ENCODE measurements at places on chromosomes 1 and 21.
A peak's percentile ranks its signal among the peaks of the same experiment; 100 is the strongest.

DNA sequence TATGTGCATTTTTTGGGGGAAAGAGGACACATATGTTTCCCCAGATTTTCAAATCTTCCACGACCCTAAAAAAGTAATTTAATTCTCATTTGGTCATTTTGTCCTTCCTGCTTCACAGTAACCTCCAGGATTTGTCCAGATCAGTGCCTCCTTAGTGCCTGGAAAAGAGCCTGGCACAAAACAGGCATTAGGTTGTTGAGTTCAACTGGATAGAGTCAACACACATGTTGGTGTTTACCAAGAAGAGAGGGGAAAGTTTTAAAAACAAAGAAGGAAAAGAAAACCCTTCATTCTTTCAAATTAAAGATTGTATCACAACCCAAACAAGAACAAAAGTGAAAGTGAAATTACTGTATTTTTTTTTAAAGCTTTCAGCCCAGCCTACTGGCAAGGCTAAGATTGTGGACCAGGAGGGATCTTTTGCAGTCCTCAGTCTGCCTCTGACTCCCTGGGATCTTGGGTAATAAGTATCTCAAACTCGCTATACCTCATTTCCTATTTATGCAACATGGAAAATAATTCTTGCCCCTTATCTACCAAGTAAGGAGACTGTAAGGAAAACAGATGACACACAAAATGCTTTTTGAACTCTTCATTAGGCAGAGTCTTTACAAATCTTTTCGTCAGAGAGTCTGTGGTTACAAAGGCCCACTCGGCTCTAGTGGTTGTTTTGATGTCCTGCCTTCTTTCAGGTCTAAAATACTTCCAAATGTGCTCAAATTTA lies 57.8 kb downstream of the ZNF281 start:
- no peak for DNase-seq

- DNase-seq: peak; percentile 32
These were observed 1.7 kb downstream of the TMCC2 start for GRCh38 chr1:205229399-205229871.

DNA sequence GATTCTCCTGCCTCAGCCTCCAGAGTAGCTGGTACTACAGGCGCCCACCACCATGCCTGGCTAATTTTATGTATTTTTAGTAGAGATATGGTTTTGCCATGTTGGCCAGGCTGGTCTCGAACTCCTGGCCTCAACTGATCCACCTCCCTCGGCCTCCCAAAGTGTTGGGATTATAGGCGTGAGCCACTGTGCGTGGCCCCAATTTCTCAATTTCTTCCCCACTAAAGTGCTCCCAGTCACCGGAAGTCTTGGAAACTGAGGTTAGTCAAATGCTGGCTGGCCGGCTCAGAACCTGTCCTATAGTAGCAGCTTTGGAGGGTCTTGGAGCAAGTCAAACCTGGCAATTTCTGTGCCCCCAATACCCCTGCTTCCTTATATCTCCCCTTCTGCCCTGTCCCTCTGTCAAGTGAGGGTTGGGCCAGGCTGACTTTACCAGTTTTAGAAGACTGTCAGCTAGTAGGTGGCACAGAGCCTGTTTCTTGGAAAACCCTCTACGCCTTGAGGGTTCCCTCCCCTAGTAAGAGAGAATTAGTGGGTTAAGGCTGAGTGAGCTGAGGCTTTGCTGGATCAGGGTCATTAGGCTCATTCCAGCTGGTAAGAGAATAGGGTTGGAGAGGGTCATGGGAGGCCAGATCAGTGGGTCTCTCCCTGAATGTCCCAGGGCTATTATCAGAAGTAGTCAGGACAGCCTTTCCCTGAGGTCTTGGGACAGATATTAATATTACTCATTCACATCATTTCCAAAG lies 8.3 kb upstream of the EPB41 start:
- no peak for DNase-seq

DNA sequence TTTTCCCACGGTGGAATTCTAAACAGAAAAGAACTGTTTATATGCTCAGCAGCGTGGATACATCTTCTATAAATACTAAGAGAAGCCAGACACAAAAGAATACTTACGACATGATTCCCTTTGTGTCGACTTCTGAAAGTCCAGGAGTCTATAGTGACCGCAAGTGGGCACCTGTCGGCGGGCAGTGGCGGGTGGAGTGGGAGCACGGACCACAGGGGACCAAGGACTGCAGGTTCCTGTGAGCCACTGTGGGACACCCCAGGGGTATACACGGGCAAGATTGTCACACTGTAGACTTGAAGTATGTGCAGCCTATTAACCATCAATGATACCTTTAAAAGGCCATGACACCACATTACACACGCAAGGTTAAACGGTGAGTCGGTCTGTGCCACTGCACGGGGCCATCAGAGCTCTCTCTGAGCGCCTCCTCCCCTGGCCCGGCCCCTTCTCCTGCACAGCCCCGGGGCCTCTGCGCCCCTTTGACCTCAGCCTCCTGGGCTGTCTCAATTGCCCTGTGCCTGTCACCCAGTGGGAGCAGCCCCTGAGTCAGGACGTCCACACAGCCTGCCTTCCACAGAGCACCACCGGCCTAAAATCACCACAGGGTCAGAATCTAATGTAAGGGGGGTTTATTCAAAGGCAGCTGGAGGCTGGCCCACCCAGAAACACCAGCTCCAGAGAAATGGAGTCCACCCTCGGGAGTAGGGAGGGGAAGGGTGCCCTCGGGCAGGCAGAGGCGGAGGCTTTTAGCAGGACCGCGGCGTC lies 90.0 kb upstream of the COL6A1 start:
- no peak for DNase-seq

GRCh38 chr1:66532798-66533783 lies 862 bp upstream of the SGIP1 start:
- no peak for DNase-seq

- DNase-seq: no peak
These were observed 10.3 kb downstream of the LIX1L start for GRCh38 chr1:145947551-145947950.

DNA sequence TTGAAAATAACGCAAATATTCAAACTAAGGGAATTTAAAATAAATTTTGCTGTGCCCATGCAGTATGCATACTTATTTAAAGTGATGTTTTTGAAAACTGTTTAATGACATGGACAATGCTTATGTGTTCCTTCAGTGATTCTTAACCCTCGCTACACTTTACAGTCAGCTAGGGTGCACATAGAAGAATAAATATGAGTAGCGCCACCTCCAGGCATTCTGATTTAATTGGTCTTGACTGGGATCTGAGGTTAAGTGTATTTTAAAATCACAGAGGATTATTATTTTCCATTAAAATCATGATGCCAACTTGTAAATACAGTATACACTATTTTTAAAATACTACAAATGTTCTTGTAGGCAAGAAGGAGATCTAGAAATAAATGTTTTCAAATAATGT lies 373.5 kb upstream of the ADGRL4 start:
- DNase-seq: no peak

DNA sequence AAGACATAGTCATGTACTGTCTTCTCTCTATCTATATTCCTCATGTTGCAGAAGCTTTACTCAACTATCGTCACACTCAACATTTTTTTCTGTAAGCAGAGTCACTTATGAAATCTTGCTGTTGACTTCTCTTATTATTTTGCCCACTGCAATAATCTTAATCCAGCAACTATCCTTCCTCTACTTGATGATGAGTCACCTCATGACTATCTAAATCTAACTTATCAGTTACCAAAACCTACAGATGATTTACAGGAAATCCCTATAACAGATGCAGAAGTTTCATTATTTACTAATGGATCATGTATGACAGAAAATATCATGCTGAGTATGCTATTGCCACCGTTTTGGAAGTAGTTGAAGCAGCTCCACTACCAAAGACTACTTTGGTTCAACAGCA lies 378.9 kb downstream of the DUSP10 start:
- no peak for DNase-seq

GRCh38 chr1:6006882-6007281 lies 14.7 kb upstream of the NPHP4 start:
- DNase-seq: no peak

DNA sequence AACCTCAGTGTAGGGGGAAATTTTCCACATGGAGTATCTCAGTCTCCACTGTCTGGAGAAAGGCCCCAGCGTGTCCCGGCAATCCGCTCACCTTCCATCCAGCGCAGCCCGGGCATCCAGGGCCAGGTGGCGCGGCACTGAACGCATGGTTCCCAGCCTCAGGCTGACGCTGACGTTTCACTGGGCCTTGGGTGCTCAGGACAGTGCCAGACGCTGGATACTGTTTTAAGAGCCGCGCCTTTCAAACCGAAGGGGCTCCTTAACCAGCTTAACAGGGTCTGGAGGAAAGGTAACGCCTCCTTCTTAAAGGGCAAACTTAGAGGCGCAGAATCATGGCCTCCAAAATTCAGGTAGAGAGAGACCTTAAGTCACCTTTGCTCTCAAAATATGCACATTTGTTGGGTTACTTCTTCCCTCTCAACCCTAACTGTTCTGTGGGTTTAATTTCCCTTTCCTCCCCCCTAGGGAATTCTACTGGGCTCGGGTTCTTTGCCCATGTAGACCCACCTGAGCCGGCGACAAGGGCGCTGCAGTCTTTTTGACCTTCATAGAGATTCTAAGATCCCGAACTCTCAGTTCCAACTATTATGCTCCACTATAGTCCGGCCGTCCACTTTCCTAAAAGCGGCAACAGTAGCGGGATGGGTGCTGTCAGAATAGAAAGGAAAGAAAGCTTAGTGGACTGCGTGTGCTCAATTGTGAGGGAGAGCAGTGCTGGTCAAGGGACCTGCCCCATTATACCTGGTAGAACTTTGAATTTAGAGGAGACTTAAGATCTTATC lies 3.5 kb upstream of the LHX9 start:
- no peak for DNase-seq

DNA sequence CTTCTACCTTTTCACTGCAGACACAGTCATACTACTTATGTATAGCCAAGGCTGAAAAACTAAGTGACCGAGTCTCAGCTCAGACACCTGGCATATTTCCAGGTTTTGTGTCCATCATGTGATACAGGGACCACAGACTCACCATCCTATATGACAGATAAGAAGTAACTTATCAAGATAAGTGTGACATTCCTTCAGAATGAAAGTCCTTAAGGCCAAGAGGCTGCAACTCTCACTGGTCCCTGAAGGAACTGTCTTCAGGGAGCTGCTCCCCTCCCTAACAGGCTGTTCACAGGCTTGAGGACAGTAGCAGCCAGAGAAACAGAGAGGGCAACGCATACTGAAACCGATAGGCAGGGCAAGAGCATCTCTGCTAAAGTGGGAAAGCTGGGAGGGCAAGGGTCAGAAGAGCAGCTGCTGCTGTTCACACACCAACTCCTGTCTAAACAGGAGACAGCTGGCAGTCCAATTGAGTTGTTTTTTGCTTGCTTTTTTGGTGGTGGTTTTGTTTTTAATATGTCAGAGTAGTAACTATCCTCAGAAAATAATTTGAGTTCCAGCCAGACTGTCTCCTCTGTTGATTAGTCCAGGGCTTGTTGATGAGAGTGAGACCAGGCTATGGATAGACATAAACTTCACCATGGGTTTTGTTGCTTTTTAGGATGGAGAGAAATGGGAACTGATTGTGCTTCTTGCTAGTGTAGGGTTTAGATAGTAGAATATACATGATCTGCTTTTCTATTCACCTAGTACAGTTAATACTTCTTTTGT lies 67.7 kb downstream of the MACF1 start:
- DNase-seq: no peak

GRCh38 chr1:242055749-242056320 lies 56.9 kb upstream of the MAP1LC3C start:
- DNase-seq: no peak

DNA sequence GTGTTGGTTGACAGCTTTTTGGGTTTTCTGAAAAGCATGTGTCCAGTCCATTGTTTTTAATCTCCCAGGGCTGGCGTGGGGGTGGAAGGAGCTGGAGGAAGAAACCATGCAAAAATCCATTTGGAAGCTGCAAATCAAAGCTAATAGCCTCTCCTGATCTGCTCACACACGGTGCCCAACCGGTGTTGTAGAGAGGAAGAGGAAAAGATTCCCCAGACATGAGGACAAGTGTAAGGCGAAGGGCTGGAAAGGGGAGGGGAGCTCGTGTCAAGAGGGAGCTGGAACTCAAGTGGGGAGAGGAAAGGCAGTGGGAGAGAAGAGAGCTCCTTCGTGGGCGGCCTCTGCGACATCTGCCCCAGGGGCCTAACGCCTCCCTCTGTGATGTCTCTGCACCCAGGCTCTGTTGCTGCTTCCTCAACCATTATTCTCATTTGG lies 112.3 kb upstream of the IRF2BP2 start:
- no peak for DNase-seq

- DNase-seq: no peak
These were observed 714 bp upstream of the AKIRIN1 start for GRCh38 chr1:38990386-38990737.

DNA sequence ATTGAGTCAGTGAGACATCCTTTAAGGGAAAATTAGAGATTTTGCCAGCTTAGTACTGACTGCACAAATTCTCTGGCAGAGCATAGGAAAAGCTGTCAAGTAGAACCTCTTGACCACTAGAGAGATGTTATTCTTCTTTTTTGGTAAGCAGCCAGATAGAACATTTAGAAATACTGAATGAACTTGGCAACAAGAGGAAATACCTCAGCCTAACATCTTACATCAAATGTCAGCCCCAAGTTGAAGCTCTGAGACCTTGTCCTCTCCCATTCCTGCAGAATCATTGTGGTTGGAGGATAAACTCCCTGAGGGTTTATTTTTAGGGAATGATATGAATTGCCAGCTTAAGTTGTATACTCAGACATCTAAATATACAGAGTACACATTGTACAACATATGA lies 53.5 kb downstream of the MIGA1 start:
- DNase-seq: no peak

GRCh38 chr1:93613898-93614297 lies 67.7 kb downstream of the BCAR3 start:
- no peak for DNase-seq

DNA sequence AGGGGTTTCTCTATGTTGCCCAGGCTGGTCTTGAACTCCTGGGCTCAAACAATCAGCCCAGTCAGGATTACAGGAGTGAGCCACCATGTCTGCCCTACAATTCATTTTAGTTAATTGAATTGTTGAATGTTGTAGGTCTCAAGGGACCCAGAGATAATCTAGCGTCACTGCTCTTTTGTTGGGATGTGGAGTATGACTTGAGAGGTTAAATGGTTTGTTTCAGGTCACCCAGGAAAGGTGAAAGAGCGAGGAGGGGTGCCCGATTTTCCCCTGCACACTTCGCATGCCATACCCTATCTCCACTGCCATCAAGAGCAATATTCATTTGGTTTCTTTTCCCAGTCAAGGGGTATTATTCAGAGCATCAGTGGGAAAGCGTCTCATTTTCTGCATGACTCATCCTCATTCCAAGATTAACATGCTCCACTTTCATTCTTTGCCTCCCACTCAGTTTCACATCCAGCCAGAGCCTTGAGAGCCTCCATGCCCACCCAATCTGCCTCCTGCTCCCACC lies 13.1 kb upstream of the SLC30A1 start:
- no peak for DNase-seq

- no peak for DNase-seq
These were observed 1.4 kb downstream of the NCAM2 start for GRCh38 chr21:20999659-21000058.

DNA sequence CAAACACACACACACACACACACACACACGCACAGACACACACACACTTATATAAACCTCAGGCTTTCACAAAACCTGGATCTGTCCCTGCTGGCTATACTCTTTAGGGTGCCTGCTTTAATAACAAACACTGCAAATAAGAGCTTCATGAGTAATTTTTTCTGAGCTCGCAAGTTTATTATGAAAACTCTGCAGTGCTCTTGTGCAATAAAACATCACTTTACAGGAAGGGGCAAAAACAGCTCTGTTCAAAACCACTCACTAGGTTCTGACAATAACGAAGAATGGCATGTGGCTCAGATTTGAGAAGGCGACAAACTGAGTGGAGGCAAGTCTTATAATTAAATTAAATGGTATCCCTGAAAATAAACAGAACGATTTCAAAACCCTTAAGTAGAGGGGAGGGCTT lies 42.6 kb upstream of the CTPS1 start:
- no peak for DNase-seq

GRCh38 chr1:50271968-50272578 lies 151.2 kb downstream of the DMRTA2 start:
- DNase-seq: no peak

Measured in activated CD4-positive, CD25-positive, alpha-beta regulatory T cell (primary cell).